ENCODE measurements at places on chromosomes 16 and 17.

DNA sequence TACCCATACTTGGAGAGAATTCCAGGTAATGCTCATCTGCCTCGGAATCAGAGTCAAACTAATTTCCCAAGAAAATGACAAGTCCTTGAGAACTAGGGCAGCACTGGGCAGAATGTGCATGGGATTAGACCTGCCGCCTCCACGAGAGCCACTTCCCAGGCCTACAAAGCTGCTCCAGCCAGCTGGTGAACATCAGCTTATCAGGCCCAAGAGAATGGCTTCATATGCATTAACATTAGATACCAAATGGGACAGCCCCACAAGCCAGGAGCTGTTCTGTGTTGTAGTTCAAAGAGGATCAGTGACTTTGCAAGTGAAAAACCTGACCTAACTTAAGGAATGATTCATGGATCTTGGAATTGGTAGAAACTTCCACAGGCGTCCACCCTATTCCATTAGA, 203.3 kb downstream of the CYLD start:
- no peak for DNase-seq

- DNase-seq: no peak
These were observed 273.1 kb downstream of the PHKB start for GRCh38 chr16:47734081-47734857.

- DNase-seq: peak; percentile 30
These were observed 51.0 kb upstream of the MARCHF10 start for GRCh38 chr17:62859146-62859545.

DNA sequence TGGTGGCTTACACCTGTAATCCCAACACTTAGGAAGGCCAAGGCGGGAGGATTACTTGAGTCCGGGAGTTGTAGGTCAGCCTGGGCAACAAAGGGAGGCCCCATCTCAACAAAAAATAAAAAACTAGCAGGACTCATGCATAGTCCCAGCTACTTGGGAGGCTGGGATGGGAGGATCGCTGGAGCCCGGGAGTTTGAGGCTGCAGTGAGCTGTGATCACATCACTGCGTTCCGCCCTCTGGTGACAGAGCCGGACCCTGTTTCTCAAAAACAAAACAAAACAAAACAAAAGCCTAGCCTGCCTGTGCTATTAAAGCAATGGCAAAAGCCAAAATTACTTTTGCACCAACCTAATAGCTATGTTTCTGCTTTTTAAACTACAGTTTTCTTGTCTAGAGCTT, 1.5 kb downstream of the FCSK start:
- no peak for DNase-seq

DNA sequence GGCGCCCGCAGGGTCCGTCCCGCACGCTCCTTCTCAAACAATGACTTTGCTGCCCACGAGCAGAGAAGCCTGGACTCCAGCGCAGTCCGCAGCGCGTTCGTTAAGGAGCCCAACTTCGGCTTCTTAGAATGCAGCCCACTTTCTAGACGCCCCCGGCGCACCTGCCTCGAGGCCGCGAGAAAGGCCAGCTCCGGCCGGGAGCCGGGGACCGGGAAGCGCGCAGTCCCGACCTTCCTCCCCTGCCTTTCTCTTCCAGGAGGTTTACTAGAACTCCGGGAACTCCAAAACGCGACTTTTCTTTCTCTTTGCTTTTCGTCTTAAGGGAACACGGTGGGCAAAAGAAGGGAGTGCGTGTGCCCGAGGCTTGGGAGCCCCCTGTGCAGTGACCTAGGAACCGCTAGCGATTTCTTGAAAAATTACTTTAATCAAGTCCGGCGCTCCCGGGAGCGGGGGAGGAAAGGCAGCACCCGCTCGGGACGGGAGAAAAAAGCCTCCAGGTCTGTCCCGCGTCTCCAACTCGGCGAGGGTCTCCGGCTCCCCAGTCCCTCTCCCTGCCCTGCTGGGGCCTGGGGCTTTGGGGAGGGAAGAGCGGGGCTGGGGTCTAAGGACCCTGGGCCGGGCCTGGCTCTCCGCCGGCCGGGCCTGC, 2.6 kb downstream of the HNF1B start:
- DNase-seq: peak; percentile 36

- peak; percentile 38 for DNase-seq
These were observed 133.2 kb upstream of the SOX9 start for GRCh38 chr17:71987634-71988033.

GRCh38 chr16:70395345-70395901, 43.5 kb downstream of the ST3GAL2 start:
- peak; percentile 33 for DNase-seq

- no peak for DNase-seq
These were observed 2.6 kb downstream of the DPEP2 start for GRCh38 chr16:67996666-67997065.

DNA sequence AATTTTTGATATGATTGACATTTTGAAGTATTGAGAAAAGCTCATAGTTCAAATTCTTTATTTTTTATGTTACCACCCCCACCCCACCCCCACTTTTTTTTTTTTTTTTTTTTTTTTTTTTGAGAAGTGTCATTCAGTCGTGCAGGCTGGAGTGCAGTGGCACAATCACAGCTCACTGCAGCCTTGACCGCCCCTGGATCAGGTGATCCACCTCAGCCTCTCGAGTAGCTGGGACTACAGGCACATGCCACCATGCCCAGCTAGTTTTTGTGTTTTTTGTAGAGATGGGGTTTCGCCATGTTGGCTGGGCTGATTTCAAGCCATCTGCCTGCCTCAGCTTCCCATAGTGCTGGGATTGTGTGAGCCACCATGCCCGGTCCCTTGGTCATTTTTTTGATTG, 7.4 kb downstream of the TAF15 start:
- no peak for DNase-seq

DNA sequence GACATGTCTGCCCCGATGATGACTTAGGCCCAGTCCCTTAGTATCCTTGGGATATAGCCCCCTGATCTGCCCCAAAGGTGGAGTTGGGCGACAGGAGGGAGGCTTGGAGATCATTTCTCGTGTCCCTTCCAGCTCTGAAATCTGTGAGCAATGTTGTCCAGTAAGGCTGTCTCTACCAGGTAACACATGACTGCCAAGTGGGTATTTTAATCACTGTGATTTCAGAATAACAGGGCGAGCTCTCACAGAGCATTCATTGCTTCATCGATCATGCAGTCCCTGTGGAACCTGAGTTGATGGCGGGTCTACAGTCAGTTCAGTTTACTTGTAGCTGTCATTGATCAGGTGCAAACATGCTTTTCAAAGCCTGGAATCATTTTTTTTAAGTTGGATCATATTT, 39.2 kb downstream of the KSR1 start:
- DNase-seq: no peak

GRCh38 chr17:80997424-80998117, 5.9 kb downstream of the CHMP6 start:
- DNase-seq: no peak

DNA sequence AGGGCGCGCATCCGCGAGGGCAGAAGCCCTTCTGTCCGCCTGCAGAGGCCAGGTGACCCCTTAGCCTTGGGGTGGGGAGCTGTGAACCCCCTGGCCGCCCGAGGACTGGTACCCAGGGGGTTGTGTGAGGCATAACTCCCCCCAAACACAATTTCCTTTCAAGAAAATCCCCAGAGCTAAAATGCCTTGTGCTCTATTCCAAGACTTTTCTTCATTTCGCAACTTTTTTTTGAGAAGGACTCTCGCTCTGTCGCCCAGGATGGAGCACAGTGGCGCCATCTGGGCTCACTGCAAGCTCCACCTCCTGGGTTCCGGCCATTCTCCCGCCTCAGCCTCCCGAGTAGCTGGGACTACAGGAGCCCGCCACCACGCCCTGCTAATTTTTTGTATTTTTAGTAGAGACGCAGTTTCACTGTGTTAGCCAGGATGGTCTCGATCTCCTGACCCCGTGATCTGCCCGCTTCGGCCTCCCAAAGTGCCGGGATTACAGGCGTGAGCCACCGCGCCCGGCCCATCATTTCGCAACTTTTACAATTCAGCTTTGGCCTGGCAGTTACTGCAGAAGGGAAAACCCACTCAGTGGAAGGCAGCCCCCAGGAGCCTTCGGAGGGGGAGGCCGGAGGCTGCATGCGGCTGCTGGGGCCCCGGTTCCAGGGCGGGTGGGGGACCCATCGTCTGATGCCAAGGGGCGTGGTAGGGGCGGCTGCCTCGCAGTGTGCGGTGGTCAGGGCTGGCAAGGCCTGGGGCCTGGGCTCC, 963 bp upstream of the APRT start:
- peak; percentile 30 for DNase-seq

GRCh38 chr16:79339863-79340262, 260.7 kb downstream of the MAF start:
- no peak for DNase-seq

DNA sequence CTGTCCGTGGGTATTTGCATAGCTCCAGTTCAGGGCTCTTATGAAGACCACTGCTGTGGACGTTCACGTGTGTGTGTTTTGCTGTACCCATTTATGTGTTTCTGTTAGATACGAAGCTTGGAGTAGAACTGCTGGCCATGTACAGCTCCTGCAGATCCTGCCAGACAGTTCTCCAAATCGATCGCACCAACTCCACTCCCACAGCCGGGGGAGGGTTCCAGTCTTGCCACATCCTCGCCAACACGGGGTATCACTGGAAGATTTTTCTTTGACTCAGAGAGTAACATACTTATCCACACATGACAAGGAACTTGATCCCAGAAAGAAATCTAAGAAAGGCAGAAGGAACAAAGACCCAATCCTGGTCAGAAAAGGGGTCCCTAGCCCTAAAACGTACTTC, 37.4 kb downstream of the TMEM186 start:
- no peak for DNase-seq

DNA sequence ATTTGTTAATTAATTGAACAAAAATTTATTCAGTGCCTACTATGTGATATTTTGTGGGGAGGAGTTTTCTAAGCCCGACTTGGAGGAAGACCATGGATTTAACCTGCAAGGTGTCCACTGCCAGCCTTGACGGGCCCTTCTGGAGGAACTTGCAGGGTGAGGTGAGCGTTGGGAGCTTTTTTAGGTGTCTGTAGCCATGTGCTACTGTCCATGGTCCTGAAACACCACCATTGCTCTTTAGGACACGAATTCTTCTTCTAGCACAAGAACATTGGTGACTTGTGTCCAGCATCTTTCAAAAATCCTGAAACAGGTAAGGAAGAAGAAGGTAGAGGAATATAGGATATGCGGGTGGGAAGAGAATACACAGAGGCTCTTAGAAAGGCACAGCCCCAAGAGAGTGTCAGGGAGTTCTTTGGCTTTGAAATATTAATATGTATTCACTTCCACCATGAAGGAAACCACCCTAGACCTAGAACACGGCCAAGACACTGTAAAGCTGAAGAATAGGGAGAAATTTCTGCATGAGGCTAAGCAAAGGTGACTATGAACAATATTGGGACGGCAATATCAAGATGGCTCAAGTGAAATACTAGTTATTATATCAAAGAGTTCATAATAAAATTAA, 27.9 kb upstream of the OR4D1 start:
- peak; percentile 7 for DNase-seq

- no peak for DNase-seq
These were observed 16.2 kb downstream of the CHRNB1 start for GRCh38 chr17:7460850-7461660.

DNA sequence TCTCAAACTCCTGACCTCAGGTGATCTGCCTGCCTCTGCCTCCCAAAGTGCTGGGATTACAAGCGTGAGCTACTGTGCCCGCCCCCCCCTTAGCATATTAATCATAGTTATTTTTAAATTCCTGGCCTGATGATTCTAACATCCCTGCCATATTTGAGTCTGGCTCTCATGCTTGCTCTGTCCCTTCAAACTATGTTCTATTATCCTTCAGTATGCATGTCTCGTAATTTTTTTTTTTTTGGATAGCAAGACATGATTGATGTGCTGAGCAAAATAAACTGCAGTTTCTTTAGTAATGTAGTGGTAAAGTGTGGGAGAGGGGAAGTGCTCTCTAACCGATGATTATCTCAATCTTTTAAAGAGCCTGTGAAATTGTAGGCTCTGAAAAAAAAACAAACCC, 34.3 kb upstream of the TMEM92 start:
- DNase-seq: no peak

- no peak for DNase-seq
These were observed 25.3 kb downstream of the PRSS54 start for GRCh38 chr16:58269526-58269925.

DNA sequence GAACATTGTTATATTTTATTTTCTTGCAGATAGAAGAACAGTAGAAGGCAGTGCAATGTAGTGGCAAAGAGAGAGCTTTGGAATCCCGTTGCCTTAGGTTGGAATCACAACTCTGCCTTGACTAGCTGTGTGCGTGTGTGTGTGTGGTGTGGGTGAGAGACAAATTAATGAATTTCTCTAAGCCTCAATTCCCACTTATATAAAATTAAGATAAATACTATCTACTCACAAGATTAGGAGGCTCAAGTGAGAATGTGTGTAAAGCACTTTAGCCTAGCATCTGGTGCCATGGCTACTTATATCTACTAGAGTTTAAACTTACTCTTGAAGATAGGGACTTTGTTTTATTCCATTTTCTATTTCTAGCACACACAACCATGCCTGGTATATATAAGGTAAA, 12.8 kb downstream of the CPD start:
- DNase-seq: no peak

DNA sequence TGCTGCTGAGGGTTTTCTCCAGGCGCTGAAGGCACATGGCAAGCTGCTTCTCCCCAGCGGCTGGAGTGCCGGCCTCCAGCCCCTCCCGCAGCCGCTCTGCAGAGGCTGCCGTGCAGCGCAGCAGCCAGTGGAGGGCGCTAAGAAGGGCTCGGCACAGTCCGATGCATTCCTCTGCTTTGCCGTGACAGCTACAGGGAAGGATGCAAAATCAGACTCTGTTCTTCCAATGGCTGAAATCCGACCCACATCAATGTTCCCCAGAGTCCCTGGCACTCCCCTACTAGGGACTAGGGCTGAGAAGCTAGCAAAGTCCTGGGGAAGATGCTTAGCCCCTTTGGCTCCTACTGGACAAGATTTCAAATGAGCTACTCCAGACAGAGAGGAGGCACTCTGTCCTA, 19.0 kb downstream of the MED24 start:
- no peak for DNase-seq

DNA sequence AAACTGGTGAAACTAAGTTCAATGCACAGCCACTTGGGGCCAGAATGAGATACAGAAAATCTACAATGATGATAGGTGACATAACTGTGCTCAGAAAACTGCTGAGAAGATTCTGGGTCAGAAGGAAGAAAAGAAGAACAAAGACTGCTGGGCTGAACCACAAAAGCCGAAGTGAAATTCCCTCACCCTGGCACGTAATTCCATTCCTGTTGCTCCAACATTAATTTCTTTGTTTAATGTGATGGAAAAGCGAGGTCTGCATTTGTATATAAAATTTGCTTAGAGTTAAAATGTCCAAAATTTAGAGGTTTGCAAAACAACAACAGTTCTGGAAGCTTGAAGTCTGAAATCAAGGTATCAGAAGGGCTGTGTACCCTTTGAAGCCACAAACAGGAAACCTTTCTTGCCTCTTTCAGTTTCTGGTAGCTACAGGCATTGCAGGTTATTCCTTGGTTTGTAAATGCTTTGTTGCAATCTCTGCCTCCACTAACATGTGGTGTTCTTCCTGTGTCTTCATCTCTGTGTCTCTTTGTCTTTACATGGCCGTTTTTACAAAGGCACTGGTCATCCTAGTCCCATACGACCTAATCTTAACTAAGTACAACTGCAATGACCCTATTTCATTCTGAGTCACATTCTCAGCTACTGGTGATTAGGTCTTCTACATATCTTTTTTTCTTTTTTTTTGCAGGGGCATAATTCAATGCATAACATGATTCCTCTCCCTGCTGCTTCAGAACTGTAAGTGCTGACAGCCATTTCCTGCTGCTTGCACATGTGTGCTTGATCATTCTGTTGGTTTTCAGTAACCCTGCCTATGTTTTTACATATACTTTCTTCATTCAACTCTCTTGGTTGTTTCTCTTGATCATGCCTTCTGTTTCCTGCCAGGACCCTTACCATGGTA, 603.0 kb upstream of the CDH8 start:
- DNase-seq: no peak

All from MG63 (cell line).